MCF 10A (cell line): ENCODE measurements at places on chromosomes 7 and 10. TPM values are rescaled to one million over a fixed set of nuclear protein-coding genes. Genes with fewer than 3 reads are reported as not detected.

DNA sequence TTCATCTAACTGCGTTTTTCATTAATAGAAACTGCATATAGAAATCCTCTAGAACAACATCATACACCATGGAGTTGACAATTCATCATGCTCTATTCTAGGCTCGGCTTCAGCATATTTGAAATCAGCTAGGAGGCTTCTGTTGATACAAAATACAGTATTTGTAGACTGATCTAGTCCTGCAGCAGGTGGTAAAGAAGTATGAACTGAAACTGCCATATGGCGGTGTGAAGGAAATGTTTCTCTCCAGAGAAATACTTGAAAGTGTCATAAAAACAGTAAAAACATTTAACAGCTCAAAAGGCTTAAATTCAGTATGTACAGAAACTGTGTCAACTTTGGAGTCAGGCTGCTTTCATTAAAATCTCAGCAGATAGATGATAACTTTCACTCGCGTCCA lies 32.0 kb upstream of the MYO3A start:
- H3K36me3 ChIP-seq: no peaks in the 10 kb centered on the region
- H3K27me3 ChIP-seq: peaks cover 60% of the 10 kb centered on the region
- DNase-seq: no peak
- H3K4me1 ChIP-seq: no peaks in the 10 kb centered on the region

DNA sequence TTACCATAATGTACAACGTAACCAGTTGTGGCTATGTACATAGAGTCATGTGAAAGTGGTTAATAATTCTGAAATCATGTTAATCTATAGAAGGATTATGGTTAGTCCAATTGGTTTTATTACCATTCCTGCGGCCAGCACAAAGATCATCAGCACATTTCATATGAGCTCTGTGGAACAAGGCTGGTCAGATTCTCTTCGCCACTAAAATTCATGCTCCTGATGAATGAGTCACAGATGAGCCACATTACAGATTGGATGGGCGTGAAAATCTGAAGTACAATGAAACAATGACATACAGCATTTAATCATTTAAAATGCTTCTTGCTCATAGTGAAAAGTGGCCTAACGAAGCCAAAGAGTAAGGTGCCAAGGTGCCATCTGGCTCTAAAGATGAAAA lies 716.2 kb upstream of the PHF14 start:
- H3K27me3 ChIP-seq: peaks cover 41% of the 10 kb centered on the region
- H3K27ac ChIP-seq: no peak overlapping the region
- no peaks in the 10 kb centered on the region for H3K4me1 ChIP-seq

GRCh38 chr7:35729061-35729783 lies 34.3 kb upstream of the HERPUD2 start:
- H3K4me3 ChIP-seq: no peak overlapping the region
- H3K27me3 ChIP-seq: no peaks in the 10 kb centered on the region
- no peak overlapping the region for H3K27ac ChIP-seq
- H3K4me1 ChIP-seq: no peaks in the 10 kb centered on the region
- no peak for DNase-seq

DNA sequence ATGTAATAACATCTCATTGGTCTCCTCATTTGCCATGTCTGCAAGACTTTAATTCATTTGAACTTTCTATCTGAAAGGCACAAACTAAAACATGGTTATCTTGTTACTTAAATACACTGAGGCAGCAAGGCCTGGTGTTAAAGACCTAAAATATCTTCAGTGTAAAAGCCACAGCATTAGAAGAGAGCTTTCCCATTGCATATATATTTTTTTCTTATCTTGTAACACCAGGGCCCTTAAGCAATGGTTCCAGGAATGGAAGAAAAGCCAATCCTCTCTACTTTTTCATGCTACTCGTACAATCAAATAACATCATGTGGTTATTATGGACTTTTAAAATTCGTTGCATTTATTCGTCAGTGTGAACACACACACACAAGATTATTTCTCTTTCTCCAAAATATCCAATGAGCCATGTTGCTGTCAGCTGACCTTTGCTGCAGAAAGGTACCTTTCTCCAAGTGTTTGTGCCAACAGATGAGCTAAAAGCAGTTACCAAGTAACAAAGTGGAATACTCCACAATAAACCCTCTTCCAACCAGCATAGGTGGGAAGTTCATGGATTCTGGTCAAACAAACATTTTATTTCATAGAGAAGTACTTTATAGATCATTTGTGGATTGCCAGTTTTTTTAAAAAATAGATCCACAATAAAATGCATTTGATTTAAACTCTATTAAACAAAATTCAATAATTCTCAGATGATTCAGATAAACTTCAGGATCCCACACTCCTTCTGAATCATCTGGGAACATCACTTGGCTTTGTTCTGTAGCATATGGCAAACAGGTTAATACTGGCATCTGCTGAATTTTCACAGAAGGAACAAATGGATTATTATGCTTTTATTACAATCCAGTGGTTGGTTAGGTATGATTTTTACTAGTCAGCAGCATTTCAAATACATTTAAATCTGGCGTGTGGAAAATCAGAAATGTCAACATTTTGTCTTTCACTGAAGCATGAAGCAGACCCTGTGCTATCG lies 63.3 kb upstream of the AGBL3 start:
- H3K27me3 ChIP-seq: no peaks in the 10 kb centered on the region
- no peak for DNase-seq
- no peak overlapping the region for H3K4me3 ChIP-seq
- peaks cover 31% of the 10 kb centered on the region for H3K4me1 ChIP-seq
- peaks cover 5% of the 10 kb centered on the region for H3K36me3 ChIP-seq
- peak overlapping the region; percentile 42 for H3K27ac ChIP-seq

DNA sequence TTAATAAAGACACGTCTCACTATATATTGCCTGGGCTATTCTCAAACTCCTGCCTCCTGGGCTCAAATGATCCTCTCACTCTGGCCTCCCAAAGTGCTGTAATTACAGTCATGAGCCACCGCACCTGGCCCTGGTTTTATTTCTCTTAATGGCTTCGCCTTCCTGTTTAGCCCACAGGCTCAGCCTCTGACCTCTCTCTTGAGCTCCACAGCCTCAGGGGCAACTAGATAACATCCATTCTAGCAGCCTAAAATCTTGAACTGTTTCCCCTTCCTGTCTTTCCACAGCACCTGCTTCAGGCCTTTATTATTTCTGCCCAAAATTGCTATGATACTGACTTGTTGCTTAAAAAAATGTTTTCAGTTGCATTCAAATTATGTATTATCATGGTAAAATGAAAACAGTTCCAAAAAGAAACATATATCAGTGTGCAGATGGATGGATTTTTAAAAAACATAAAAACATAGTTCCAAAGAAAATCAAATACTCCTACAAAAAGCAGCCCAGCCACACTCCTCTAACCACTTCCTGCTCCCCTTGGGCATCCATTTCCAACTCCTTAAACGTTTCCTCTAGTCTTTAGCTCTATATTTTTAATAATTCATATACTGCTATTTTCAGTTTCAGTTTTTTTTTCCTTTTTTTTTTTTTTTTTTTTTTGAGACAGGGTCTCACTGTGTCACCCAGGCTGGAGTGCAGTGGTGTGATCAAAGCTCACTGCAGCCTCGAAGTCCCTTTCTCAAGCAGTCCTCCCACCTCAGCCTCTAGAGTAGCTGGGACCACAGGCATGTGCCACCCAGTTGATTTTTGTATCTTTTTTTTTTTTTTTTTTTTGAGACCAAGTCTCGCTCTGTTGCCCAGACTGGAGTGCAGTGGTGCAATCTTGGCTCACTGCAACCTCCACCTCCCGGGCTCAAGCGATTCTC lies 5.1 kb upstream of the BAZ1B start:
- H3K4me1 ChIP-seq: no peaks in the 10 kb centered on the region
- no peaks in the 10 kb centered on the region for H3K27me3 ChIP-seq
- no peak for DNase-seq
- no peak overlapping the region for H3K4me3 ChIP-seq

- H3K27me3 ChIP-seq: no peaks in the 10 kb centered on the region
- no peak overlapping the region for H3K27ac ChIP-seq
- H3K4me3 ChIP-seq: no peak overlapping the region
- H3K4me1 ChIP-seq: no peaks in the 10 kb centered on the region
- DNase-seq: no peak
- no peaks in the 10 kb centered on the region for H3K36me3 ChIP-seq
Measured at GRCh38 chr7:22420973-22421635, 64.2 kb upstream of the RAPGEF5 start.

DNA sequence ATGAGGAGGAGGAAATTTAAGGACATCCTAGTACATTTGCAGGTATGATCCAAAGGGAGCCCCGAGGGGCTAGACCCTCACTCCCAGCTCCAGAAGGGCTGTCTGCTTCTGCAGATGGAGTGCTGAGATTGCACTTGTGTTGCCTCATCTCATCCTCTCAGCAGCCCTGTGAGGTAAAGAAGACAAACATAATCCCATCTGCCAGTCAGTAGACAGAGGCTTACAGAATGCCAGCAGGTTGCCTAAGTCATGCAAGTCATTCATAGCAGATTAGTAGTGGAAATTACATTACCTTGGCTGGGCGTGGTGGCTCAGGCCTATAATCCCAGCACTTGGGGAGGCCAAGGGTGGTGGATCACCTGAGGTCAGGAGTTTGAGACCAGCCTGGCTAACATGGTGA lies 45.4 kb downstream of the BLVRA start:
- no peak overlapping the region for H3K27ac ChIP-seq
- no peak overlapping the region for H3K4me3 ChIP-seq
- DNase-seq: no peak
- no peaks in the 10 kb centered on the region for H3K27me3 ChIP-seq
- peaks cover 76% of the 10 kb centered on the region for H3K36me3 ChIP-seq

- no peaks in the 10 kb centered on the region for H3K4me1 ChIP-seq
- peaks cover 7% of the 10 kb centered on the region for H3K36me3 ChIP-seq
- no peak overlapping the region for H3K4me3 ChIP-seq
- DNase-seq: no peak
Measured at GRCh38 chr10:129966370-129966888, 2.4 kb upstream of the EBF3 start.

DNA sequence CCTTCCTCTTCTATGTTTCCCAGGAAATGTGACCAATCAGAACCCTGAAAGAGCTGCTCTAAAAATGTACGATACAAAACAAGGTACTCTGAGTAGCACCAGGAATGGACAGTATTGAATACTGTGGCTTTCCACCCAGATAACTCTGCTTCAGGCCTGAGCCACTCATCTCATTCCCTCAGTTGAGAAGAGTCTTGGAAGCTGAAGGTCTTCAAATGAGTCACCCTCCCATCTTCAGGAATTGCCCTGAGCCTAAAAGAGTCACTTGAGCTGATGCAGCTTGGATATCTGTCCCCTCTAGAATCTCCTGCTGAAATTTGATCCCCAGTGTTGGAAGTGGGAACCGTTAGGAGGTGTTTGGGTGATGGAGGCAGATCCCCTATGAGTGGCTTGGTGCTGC lies 210.4 kb downstream of the DGKI start:
- H3K4me3 ChIP-seq: no peak overlapping the region
- H3K36me3 ChIP-seq: no peaks in the 10 kb centered on the region
- DNase-seq: no peak
- no peaks in the 10 kb centered on the region for H3K4me1 ChIP-seq
- H3K27me3 ChIP-seq: peaks cover 12% of the 10 kb centered on the region

DNA sequence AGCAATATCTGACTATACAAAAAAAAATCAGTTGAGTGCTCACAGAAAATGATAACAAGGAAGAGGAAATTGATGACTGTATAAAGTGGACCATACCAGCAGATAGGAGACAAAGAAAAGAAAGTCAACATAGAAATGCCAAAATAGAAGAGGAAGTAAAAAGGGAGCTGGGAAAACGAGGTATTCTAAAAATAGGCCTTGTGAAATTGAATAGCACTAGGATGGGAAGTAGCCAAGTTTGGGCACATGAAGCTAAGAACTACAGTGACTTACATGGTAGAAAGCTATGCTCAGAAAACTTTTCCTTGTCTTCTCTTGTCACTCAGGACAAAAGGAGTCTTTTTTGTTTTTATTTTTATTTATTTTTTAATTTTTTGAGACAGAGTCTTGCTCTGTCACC lies 76.2 kb upstream of the APBB1IP start:
- no peaks in the 10 kb centered on the region for H3K4me1 ChIP-seq
- no peak for DNase-seq
- no peaks in the 10 kb centered on the region for H3K36me3 ChIP-seq
- no peak overlapping the region for H3K27ac ChIP-seq
- H3K27me3 ChIP-seq: peaks cover 42% of the 10 kb centered on the region

DNA sequence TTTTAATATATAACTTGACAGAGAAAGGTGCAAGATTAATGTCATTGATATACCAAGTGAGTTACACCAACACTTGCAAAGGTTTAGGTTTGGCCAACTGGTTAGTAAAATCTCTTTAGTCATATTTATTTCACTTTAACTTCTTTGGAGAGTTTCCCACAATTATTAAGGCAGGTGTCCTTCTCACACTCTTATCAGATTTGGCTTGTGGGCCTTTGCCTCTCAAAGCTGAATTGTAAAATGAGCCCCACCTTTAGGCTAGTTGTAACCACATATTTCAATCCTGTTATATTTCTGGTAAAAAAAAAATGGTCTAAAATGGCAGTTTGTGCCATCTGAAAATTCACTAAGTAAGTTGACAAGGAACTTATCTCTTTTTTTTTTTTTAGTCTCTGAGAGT lies 26.6 kb upstream of the FOXP2 start:
- H3K4me1 ChIP-seq: no peaks in the 10 kb centered on the region
- H3K27me3 ChIP-seq: peaks cover 64% of the 10 kb centered on the region
- no peaks in the 10 kb centered on the region for H3K36me3 ChIP-seq
- DNase-seq: no peak
- H3K27ac ChIP-seq: no peak overlapping the region
- no peak overlapping the region for H3K4me3 ChIP-seq

GRCh38 chr10:17210361-17210760 lies 8.9 kb upstream of the TRDMT1 start:
- peak overlapping the region; percentile 16 for H3K27ac ChIP-seq
- H3K4me1 ChIP-seq: peaks cover 28% of the 10 kb centered on the region
- H3K27me3 ChIP-seq: no peaks in the 10 kb centered on the region
- DNase-seq: no peak

- H3K36me3 ChIP-seq: no peaks in the 10 kb centered on the region
- H3K27ac ChIP-seq: no peak overlapping the region
- DNase-seq: no peak
Measured at GRCh38 chr7:17584822-17585221, 286.4 kb downstream of the AHR start.

DNA sequence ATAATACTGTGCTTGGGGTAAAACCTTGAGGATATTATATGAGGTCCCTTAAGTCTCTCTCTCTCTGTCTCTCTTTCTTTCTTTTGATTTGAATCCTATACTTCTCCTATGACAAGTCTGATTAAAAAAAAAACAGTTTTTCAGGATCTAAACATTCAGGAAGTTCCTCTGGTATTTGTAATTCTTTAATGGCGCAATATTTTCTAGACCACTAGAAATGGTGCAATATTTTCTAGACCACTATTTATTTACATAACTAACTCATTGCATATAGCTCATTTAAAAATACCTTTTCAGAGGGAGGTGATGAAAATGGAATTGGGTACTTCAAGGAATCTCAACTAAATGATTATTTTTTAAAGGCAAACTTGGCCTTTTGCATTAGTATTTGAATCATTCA lies 1235.3 kb downstream of the GATA3 start:
- H3K36me3 ChIP-seq: no peaks in the 10 kb centered on the region
- peak; percentile 42 for DNase-seq
- H3K27ac ChIP-seq: no peak overlapping the region
- H3K27me3 ChIP-seq: no peaks in the 10 kb centered on the region

- H3K4me3 ChIP-seq: no peak overlapping the region
- no peaks in the 10 kb centered on the region for H3K36me3 ChIP-seq
- peaks cover 6% of the 10 kb centered on the region for H3K4me1 ChIP-seq
- H3K27ac ChIP-seq: no peak overlapping the region
Measured at GRCh38 chr10:96609510-96609909, 22.7 kb upstream of the TM9SF3 start.

The ZNF22 gene
- 7.2 and 8.5 TPM in 2 replicates for total RNA-seq

The AKR1C4 gene
- not detected in 2 replicates for total RNA-seq

The PTPRN2 gene
- total RNA-seq: 4.0 and 4.5 TPM in 2 replicates

The FRAT1 gene
- 1.9 and 2.1 TPM in 2 replicates for total RNA-seq

The KEL gene
- total RNA-seq: not detected in 2 replicates
